ENCODE measurements at places on chromosomes 6 and 20.

DNA sequence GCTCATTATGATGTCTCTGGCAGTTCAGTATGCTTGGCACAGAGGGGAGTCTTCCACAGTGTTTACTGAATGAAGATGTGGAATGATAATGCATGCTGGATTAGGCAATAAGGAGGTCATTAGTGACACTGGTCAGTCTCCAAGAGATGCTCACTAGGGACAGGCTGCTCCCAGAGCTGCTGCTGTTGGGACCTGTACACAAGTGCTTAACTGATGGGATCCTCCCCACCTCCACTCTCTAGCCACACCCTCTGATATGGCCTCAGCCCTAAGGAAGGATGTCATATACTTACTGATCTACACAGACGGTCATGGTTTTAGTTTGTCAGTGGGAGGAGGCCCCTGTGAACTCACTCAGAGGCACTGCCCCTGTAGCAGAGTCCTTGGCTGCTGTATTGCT lies 73.4 kb downstream of the MYB start:
- H3K27me3 ChIP-seq = no peaks in the 10 kb centered on the region
- no peak overlapping the region for H3K27ac ChIP-seq
- H3K4me3 ChIP-seq = no peak overlapping the region

DNA sequence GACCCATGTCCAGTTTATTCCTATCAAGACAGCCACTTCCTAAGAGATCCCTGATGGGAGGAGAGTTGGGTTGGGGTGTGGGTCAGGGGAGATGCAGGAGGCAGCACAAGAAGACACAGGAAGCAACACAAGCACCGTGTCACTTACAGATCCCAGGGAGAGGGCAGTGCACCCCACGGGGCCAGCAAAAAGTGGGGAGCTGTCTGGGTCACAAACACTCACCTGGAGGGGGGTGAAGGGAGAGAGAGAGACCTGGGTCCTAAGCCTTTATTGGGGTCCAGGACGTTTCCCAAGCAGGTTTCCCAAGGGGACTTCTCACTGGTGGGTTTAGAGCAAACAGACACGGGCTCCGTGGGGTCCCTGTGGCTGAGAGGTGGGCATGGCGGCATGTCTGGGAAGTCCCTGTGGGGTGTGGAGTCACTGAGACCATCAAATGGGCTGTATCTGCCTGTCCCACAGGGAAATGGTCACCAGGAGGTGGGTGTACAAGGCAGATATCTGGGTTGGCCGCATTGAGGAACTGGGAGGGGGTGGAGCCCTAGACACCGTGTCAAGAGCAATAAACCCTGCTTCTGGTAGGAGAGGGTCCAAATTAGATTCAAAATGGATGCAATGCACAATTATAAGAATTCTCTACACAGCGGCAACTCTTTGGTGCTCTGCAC lies 1.6 kb upstream of the CD93 start:
- H3K27me3 ChIP-seq = no peaks in the 10 kb centered on the region
- no peak for DNase-seq
- peaks cover 18% of the 10 kb centered on the region for H3K4me1 ChIP-seq

- DNase-seq = no peak
- no peak overlapping the region for H3K4me3 ChIP-seq
- no peak overlapping the region for H3K27ac ChIP-seq
Measured at GRCh38 chr6:84065693-84066290, 32.2 kb downstream of the MRAP2 start.

GRCh38 chr6:56905378-56905777 lies 49.5 kb upstream of the BEND6 start:
- no peaks in the 10 kb centered on the region for H3K36me3 ChIP-seq
- H3K27me3 ChIP-seq = no peaks in the 10 kb centered on the region
- no peak overlapping the region for H3K4me3 ChIP-seq
- no peak for DNase-seq

DNA sequence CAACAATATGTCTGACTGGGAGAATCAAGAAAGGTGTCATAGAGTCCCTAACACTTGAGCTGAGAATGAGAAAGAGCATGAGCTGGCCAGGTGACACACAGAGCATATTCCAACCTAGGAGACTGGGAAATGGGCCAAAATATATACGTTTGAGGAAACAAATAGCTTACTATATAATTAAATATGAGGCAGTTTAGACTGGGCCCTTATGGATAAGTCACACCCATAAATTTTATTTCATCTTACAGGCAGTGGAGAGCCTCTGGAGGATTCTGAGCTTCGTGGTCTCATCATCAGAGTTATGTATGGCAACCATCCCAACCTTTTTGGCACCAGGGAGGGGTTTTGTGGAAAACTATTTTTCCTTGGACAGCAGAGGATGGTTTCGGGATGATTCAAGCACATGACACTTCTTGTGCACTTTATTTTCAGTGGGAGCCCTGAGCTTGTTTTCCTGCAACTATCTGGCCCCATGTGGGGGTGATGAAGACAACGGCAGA lies 12.9 kb upstream of the NQO2 start:
- H3K27me3 ChIP-seq = no peaks in the 10 kb centered on the region
- no peaks in the 10 kb centered on the region for H3K36me3 ChIP-seq
- H3K27ac ChIP-seq = no peak overlapping the region

DNA sequence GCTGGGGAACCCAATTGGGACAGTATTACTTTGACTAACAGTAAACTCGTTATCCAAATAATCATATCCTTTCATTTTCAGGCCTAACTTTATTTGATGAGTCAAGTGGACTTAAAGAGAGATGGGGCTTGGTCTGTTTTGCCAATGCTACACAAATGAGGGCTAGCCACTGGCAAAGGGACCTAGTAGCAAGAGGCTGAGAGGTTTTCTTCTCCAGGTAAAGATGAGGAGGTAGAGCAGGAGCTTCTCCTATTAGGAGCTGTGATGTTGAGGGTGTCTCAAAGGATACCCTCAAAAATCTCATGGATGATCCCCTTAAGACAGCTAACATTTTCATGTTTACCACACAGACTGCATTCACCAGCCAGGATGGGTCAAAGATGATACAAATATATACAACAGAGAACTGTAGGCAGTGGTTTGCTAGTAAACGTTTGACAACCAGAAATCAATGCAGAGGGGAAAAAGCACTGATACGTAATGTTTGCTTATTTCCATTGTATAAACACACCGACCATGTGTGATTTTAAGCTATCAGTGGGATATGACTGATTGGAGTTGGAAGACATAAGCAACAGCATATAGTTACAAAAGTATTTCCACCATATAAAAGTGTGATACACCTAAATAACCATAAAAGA lies 153.3 kb downstream of the IBTK start:
- H3K27ac ChIP-seq = no peak overlapping the region
- H3K36me3 ChIP-seq = no peaks in the 10 kb centered on the region
- H3K4me1 ChIP-seq = peaks cover 2% of the 10 kb centered on the region

- no peak for DNase-seq
- no peak overlapping the region for H3K4me3 ChIP-seq
- peaks cover 19% of the 10 kb centered on the region for H3K4me1 ChIP-seq
- no peaks in the 10 kb centered on the region for H3K27me3 ChIP-seq
- no peaks in the 10 kb centered on the region for H3K36me3 ChIP-seq
Measured at GRCh38 chr6:42013134-42013516, 37.2 kb upstream of the TAF8 start.

GRCh38 chr6:122620428-122620827 lies 10.2 kb downstream of the PKIB start:
- no peak overlapping the region for H3K4me3 ChIP-seq
- H3K36me3 ChIP-seq = no peaks in the 10 kb centered on the region
- no peaks in the 10 kb centered on the region for H3K27me3 ChIP-seq
- no peaks in the 10 kb centered on the region for H3K4me1 ChIP-seq
- no peak for DNase-seq

GRCh38 chr6:108152446-108152845 lies 13.4 kb upstream of the NR2E1 start:
- no peak overlapping the region for H3K4me3 ChIP-seq
- no peak for DNase-seq

DNA sequence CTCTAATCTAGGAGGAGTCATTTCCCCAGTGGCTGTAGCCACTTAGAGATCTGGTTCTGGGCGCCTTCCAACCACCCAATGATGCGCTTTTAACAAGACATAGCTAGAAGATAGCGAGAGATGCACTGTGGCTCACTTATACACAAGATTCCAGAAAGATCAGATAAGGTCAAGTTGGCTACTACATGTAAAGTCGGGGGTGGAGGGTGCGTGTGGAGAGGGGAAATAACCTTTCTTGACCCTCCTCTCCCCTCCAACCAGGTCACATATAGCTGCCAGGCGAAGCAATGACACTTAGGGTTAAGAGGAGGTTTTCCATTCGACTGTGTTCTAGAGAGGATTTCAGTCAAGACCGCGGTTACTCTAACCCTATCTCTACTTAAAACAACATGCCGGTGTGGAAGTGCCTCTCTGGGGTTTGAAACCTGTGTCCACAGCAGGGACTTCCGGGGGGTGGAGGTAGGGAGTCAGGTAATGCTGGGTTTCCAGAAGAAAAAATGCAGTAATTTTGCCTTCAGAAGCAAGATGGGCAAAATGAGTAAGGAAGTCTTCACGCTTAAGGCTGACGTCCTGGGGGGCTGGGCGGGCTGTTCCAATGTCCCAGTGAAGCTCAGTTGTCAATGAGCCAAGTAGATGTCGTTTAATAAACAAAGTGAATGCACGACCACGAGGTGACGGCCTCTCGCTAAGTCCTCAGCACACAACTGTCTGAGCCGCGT lies 1.8 kb upstream of the SIM1 start:
- DNase-seq = no peak
- no peaks in the 10 kb centered on the region for H3K36me3 ChIP-seq
- H3K27me3 ChIP-seq = no peaks in the 10 kb centered on the region
- no peak overlapping the region for H3K27ac ChIP-seq
- no peaks in the 10 kb centered on the region for H3K4me1 ChIP-seq

- H3K4me1 ChIP-seq = no peaks in the 10 kb centered on the region
- DNase-seq = no peak
Measured at GRCh38 chr6:52718550-52718949, 44.7 kb downstream of the GSTA2 start.

DNA sequence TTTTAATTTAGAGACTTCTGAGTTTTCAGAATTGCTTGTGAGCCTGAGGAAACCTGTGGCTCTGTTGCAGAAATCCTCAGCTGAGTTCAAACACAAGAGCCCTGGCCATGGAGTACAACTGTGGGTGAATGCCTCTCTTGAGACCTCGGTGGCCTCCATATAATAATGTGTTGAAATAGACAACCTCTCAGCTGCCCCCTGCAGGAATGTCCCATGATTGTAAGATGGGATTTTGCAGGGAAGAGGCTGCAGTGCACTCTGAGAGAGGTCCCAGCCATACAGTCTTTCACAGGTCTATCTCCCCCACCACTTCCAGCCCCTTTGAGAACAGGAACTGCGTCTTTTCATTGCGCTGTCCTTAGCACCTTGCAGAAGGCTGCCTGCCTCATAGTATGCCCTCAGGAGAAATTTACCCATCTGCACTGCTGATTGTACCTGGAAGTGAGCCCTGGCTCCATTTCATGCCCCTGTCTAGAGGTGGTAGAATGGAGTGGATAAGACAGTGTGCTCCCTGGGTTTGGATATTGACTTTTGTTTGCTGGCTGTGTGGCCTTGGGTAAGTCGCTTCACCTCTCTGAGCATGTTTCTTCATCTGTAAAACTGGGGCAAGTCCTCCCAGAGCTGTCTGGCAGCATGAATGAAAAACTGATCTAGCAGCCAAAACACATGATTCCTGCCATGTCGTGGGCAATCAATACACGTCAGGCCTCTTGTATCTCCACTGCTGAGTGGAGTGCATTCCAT lies 16.8 kb upstream of the CDH22 start:
- no peak overlapping the region for H3K27ac ChIP-seq
- peaks cover 62% of the 10 kb centered on the region for H3K4me1 ChIP-seq
- no peak overlapping the region for H3K4me3 ChIP-seq
- no peaks in the 10 kb centered on the region for H3K36me3 ChIP-seq
- DNase-seq = peak; percentile 67
- no peaks in the 10 kb centered on the region for H3K27me3 ChIP-seq

DNA sequence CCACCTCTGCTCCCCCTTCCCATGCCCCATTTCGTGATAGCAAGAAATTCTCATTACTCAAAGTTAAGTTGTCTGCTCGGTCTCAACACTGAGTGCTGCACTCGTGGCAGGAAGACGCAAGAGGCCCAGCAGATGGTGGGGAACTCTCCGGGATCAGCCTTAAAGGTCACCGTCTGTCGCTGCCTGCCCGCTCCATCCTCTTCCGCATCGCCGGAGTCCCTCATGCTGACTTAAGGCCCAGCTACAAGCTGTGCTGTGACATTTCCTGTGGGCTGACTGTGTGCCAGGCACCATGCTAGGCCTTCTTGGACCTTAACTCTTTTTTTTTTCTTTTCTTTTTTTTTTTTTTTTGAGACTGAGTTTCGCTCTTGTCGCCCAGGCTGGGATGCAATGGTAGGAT lies 17.8 kb downstream of the GRM4 start:
- no peak for DNase-seq
- no peaks in the 10 kb centered on the region for H3K36me3 ChIP-seq
- H3K4me3 ChIP-seq = no peak overlapping the region
- no peak overlapping the region for H3K27ac ChIP-seq
- H3K27me3 ChIP-seq = no peaks in the 10 kb centered on the region

- H3K4me3 ChIP-seq = no peak overlapping the region
- H3K4me1 ChIP-seq = no peaks in the 10 kb centered on the region
- H3K27me3 ChIP-seq = no peaks in the 10 kb centered on the region
- no peak overlapping the region for H3K27ac ChIP-seq
- H3K36me3 ChIP-seq = no peaks in the 10 kb centered on the region
Measured at GRCh38 chr20:29497261-29497671, 1760.2 kb upstream of the DEFB115 start.

GRCh38 chr6:163776196-163776905 lies 361.8 kb downstream of the QKI start:
- H3K36me3 ChIP-seq = no peaks in the 10 kb centered on the region
- no peak for DNase-seq
- H3K27me3 ChIP-seq = no peaks in the 10 kb centered on the region
- no peaks in the 10 kb centered on the region for H3K4me1 ChIP-seq
- H3K27ac ChIP-seq = no peak overlapping the region
